ENCODE measurements at places on chromosomes 16 and 17. TPM values are rescaled to one million over a fixed set of nuclear protein-coding genes. Genes with fewer than 3 reads are reported as not detected.

The TBC1D3 gene
- 1.6 TPM for total RNA-seq

The FTO gene
- 54.5 TPM for total RNA-seq

The DERL2 gene
- total RNA-seq, result 92.0 TPM

DNA sequence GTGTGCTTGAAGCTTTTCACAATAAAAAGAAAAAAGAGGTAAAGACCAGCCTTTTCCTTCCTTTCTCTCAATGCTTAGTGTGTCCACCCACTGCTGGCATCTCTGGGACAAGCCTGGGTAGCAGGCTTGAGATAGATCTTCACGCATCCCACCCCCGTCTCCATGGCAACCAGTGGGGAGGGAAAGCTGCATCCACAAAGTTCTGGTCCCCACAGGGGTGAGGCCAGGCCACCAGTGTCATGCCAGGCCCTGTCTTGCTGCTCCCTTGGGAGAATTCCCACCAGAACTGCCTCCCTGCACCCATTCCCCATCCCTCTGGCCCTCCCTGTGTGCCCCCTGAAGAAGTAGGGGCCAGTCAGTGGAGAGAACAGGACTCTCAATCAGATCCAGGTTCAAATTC is 259.9 kb downstream of the MRTFB start:
- H3K4me1 ChIP-seq, result no peaks in the 10 kb centered on the region
- no peaks in the 10 kb centered on the region for H3K36me3 ChIP-seq
- no peak overlapping the region for H3K27ac ChIP-seq
- DNase-seq, result no peak
- no peaks in the 10 kb centered on the region for H3K27me3 ChIP-seq
- H3K4me3 ChIP-seq, result no peak overlapping the region

DNA sequence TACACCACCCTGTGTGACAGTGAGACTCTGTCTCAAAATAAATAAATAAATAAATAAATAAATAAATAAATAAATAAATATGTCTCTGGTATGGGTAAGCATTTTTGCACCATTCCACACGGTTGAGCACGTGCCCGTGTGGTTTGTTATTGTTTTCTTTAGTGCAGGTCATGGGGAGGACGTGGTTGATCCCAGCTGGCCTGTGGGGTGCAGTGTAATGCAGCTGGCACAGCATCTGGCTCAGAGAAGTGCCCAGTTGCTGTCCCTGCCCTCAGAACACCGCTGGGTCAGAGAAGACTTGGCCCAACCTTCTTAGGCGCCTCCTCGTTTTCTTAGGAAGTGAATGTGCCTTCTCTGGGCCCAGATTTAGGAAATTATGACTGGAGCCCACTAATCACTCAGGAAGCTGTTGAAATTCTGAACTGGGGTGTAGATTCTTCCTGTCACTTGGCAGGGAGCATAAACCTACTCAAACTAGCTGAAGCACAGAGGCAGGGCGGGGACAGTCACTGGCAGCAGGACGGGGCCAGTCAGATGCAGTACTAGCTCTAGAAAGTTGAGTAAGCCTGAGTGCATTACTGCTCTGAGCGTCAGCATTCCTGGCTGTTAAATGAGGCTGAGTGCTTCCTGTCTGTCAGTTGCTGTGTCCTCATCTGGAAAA is 85.9 kb downstream of the SNX29 start:
- no peaks in the 10 kb centered on the region for H3K4me1 ChIP-seq
- no peaks in the 10 kb centered on the region for H3K36me3 ChIP-seq
- no peak overlapping the region for H3K4me3 ChIP-seq
- no peaks in the 10 kb centered on the region for H3K27me3 ChIP-seq

- H3K4me3 ChIP-seq, result no peak overlapping the region
- no peaks in the 10 kb centered on the region for H3K36me3 ChIP-seq
- no peaks in the 10 kb centered on the region for H3K27me3 ChIP-seq
- H3K27ac ChIP-seq, result no peak overlapping the region
- H3K4me1 ChIP-seq, result no peaks in the 10 kb centered on the region
These were observed 6.8 kb upstream of the OR1E2 start for GRCh38 chr17:3440451-3440850.

DNA sequence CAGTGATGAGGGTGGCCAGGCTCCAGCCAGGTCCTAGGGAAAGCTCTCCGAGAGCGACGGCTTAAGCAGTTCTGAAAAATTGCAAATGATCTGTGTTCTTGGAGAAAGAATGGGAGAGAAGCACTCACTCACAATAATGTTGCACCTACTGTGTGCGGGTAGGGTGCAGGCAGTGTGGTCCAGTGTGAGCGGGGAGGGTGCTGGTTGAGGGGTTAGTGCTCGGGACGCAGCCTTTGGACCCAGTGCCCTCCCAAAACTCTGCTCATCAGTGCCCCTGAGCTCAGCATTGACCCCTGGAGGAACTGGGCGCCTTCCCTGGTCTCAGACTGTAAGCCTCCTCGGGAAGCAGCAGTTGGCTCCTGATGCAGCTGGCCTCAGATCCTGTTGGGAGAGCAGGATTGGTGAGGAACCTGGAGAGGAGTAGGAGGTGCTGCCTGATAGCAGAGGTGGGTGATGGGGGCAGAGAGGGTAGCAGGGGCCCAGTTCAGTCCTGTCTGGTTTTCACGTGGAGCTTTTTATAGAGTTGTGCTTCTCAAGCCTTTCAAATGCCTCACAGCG is 23.6 kb upstream of the ZNF750 start:
- DNase-seq, result no peak
- no peaks in the 10 kb centered on the region for H3K27me3 ChIP-seq
- no peaks in the 10 kb centered on the region for H3K36me3 ChIP-seq
